ENCODE measurements at places on chromosomes 5 and 9.

- DNase-seq, result no peak
These were observed 129.2 kb downstream of the PDE4D start for GRCh38 chr5:59764361-59764760.

GRCh38 chr5:179376701-179377420 is 31.6 kb upstream of the ADAMTS2 start:
- DNase-seq, result no peak

DNA sequence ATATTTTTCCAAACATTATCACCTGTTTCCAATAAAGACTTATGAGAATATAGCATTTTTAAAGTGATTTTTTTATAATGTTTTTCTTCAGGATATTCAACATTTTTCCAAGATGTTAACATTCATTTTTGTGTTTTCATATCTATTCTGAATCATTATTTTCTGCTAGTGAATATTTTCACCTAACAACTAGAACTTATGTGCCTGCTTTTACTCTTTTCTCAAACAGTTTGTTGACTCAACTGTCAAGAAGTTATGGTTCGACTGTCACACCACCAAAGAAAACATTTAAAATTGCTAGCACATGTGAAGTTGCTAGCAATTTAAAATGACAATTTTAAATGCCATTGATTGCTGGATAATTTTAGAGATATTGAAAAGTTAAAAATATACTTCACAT is 343.3 kb upstream of the CDH9 start:
- DNase-seq, result no peak

- no peak for DNase-seq
These were observed 11.4 kb downstream of the FAM219A start for GRCh38 chr9:34446951-34447350.

DNA sequence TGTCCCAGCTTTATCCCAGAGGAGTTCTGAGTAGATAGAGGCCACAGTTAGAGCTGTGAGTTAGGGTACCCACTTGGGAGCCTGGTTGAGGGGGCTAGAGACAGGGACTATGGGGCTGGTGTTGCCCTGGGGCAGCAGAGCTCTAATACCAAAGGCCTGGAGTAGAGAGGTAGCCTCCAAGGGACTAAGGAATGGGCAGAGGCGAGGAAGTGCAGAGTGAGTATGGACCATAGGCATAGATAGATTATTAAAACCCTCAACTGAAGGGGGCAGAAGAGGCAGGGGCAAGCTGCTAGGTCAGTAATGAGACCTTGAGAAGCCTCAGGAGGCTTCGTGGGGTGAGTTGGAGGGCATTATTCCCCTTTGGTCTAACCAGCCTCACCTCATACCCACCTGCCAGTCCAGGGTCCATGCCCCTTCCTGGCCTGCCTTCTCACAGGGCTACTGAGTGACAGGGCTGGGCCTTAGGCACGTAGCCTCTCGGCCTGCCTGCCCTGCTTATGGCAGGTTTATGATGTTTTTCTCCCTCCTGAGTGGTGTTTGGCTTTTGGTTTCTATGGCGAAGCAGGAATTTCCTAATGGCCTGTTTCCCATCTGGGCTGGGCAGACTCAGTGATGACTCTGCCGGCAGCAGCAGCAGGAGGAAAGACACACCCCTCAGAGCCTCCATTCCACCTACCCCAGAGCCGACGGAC is 8.0 kb downstream of the PDLIM4 start:
- no peak for DNase-seq

DNA sequence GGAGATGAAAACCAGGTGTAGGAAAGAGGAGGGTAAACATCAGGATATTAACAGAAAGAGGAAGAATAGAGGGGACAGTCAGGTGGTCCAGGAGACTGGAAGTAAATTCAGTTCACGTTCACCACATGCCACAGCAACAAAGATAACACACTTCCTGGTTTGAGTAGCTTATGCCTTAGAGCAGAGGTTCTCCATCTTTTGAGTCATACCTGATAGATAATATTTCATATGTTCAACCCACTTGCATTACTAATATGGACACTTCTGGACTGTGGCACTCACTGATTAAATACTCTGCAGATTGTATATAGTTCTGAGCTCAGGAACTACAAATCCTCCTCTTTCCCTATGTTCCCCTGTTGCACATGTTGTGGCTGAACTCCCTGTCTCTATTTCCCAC is 179.9 kb upstream of the NR3C1 start:
- no peak for DNase-seq

DNA sequence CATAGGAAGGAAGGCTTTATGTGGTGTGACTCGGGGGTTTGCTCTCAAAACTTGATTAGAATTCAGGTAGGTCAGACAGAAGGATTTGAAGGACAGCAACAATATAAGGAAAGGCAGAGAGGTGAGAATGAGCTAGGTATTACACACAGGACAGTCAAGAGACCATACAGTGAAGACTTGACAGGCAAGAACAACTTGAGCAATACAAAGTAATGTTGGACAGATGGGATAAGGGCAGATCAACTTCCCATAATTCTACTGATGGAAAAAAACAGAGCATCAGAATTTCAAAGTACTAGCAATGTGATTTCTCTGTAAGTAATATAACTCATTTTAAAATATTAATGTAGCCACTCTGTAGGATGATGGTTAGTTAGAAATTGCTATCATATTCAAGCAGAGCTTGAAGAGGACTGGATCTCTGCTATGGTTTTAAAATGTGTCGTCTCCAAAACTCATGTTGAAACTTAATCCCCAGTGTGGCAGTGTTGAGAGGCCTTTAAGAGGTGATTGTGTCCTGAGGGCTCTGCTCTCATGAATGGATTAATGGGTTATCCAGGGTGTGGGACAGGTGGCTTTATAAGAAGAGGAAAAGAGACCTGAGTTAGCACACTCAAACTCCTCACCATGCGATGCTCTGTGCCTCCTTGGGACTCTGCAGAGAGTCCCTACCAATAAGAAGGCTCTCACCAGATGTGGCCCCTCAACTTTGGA is 22.4 kb upstream of the HOMER1 start:
- no peak for DNase-seq

DNA sequence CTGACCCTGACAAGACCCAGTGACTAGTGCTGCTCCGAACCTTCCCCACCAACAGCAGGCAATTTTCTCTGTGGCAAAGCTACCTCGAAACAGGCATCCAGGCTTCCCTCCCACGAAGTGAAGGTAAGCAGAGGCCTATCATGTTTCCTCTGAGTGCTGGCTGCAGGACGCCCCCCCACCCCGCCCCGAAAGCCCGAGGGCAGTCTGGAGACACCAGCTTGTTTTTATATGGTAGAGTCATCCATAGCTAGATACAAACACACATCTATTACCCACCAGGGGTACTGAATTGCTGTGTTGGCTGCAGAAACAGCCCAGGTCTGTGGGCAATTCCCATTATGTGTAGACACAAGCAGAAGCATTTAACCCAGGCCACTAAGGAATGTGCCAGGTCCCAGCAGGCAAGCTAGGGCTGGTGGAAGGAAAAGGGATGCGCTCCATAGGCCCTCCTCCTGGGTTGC is 40.4 kb downstream of the LIX1 start:
- no peak for DNase-seq

GRCh38 chr9:71441266-71441665 is 319.8 kb upstream of the TRPM3 start:
- DNase-seq, result no peak

DNA sequence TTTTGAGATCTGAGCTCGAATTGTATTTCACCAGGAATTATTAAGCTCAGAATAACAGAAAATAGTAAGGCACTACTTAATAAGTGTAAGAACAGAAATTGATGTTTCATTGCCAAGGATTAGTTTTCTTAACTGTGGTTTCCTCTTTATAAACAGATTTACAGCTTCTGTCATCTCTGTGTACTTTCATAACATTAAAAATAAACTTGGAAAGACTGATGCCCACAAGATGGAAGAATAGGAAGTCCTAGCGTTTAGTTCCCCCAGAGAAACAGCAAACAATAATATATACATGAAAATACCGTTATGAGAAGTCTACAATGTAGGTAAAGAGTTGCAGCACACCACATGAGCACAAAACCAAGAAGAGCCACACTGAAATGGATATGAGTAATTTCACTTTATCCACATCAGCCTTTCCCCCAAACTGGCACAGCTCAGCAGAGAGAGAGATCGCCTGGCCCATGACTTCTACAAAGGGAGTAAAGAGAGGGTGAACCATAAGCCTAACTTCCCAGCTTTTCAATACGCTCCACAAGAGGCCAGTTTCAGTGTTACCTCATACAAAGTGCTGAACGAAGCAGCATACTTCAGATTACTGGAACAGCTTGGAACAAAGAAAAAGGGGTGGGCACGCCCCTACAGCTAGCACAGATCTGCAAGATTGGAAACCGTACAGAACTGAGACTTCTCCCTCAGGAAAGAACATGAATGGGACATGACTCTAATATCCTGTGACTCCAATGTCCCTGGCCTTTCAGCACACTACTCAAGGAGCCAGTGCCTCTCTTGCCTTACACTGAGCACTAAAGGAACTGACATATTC is 75.4 kb downstream of the EMB start:
- no peak for DNase-seq

DNA sequence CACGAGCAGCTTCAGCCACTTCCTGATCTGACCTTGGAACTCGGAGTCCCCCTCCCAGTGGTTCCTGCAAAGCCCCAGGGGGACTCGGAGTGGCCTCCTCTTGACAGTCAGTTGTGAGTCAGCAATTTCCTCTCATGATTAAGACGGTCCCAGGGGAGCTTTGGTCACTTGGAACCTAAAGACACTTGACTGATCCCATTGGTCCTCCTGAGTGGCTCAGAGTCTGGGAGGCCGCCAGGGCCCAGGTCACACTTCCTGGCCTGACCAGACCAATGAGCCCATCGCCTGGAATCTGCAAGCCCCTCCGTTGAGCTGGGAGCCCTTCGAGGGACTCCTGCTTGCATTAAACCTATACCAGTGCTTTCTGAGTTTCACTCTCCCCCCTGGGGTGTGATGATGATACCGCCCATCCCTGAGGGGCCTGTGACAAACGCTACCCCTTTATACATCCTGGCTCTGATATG is 29.1 kb downstream of the TSPAN17 start:
- no peak for DNase-seq

DNA sequence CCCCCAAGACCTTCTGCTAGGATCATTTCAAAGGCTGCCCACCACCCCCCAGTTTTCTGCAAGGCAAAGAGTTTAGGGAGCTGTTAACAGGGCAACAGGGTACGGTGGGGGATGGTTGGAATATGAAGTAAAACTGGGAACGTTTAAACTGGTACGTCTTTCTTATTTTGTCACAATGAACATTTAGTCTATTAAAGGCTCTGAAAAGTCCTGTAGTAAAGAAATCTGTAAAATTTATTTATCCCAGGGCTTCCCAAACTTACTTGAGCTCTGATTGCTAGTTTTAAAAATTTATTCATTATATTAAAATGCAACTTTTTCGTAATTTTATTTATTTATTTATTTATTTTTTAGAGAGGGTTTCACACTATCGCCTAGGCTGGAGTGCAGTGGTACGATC is 62.0 kb downstream of the USP20 start:
- DNase-seq, result no peak

- DNase-seq, result no peak
These were observed 1511.1 kb downstream of the EFNA5 start for GRCh38 chr5:106159616-106160015.

DNA sequence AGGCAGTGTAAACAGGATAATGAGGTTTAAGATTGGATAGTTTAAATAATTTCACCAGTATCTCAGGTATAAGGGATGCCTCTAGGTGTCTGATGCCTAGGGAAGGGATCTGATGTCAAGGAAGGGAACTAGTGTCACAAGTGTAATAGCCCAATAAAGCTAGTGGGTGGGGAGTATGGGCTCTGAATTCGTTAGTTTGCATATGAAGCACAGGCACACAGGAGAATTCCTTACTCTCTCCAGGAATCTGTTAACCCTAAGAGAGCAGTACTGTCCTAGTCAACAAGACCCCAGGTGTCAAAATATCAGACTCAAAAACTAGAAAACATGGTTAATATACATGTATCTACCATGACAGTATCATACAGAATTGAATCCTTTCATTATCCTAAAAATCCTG is 352.5 kb upstream of the CYLC2 start:
- no peak for DNase-seq

DNA sequence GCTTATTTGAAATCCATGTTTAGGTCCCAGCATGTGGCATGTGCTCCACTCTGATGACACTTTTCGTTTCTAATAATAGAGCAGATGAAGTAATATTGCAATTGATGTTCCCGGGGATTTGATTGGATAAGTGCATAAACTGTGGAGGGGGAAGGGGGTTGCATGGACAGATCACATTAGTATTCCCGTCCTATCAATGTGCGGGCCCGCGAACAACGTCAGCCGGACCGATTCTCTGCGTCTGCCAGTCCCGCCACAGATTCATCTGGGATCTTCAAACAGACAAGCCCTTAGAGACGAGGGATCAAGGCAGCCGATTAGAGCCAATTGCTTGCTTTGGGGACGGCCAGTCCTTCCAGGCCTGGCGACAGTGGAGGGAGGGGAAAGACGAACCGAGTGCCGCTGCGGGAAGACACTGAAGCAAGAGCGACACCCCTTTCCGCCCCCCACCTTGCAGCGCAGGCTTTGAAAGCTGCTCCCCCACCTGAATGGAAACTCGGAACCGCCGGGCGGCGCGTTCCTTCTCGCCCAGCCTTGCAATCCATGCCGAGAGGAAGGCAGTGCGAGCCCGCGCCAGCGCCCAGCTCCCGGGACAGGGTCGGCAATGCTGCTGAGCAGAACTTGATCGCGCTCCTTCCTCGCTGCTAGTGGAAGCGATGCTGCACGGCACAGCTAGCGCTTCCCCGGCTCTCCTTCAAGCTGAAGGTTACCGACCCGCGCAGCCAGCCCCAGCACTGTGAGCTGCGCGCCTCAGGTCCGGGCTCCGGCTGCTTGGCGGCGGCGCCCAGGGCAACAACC is at the start of gene RGS7BP:
RGS7BP (plus strand) TSS at position 247 of the 798 bp plus-strand sequence. CDS start 610 bp downstream, outside the sequence.
- DNase-seq, result no peak
